ENCODE measurements at places on chromosomes 11 and 22. TPM values are rescaled to one million over a fixed set of nuclear protein-coding genes. Genes with fewer than 3 reads are reported as not detected.

OR56A5 gene
- total RNA-seq: not detected

- peaks cover 9% of the 10 kb centered on the region for H3K36me3 ChIP-seq
- peaks cover 5% of the 10 kb centered on the region for H3K27me3 ChIP-seq
- H3K4me1 ChIP-seq: peaks cover 26% of the 10 kb centered on the region
- DNase-seq: no peak
These were observed 2.2 kb downstream of the GLB1L3 start for GRCh38 chr11:134278356-134278755.

OLFML1 gene
- total RNA-seq: not detected

GRCh38 chr11:110497231-110497978, 67.7 kb downstream of the FDX1 start:
- H3K36me3 ChIP-seq: no peaks in the 10 kb centered on the region
- H3K4me1 ChIP-seq: no peaks in the 10 kb centered on the region
- H3K27me3 ChIP-seq: peaks cover 30% of the 10 kb centered on the region
- DNase-seq: no peak
- H3K4me3 ChIP-seq: no peak overlapping the region
- H3K27ac ChIP-seq: no peak overlapping the region

GRCh38 chr11:18046116-18046777, at the start of gene TPH1:
Gene TPH1 (minus strand): TSS chr11:18046269. CDS start chr11:18040762, 5,507 bp downstream.
- peaks cover 54% of the 10 kb centered on the region for H3K27me3 ChIP-seq
- no peaks in the 10 kb centered on the region for H3K36me3 ChIP-seq
- H3K4me3 ChIP-seq: no peak within 1 kb of the TSS
- H3K27ac ChIP-seq: no peak within 1 kb of the TSS

BAIAP2L2 gene
- 1.6 TPM for total RNA-seq

LIF gene
- total RNA-seq: 508 TPM
